ENCODE measurements at places on chromosomes 13 and 19. TPM values are rescaled to one million over a fixed set of nuclear protein-coding genes. Genes with fewer than 3 reads are reported as not detected.

Gene GNG8
- not detected for total RNA-seq

Gene TNNI3
- not detected for total RNA-seq

Gene ATCAY
- 0.71 TPM for total RNA-seq

Gene CCDC8
- total RNA-seq = 5.4 TPM

Gene ANKLE1
- 3.0 TPM for total RNA-seq

Gene GAPDHS
- not detected for total RNA-seq

GRCh38 chr13:110463871-110464510 is 97.5 kb downstream of the RAB20 start:
- no peak for DNase-seq
- no peak overlapping the region for H3K4me3 ChIP-seq
- peaks cover 3% of the 10 kb centered on the region for H3K4me1 ChIP-seq
- no peaks in the 10 kb centered on the region for H3K27me3 ChIP-seq
- peak overlapping the region; percentile 53 for H3K27ac ChIP-seq
- peaks cover 99% of the 10 kb centered on the region for H3K36me3 ChIP-seq

GRCh38 chr13:64817691-64818090 is 2412.4 kb downstream of the PCDH9 start:
- H3K27me3 ChIP-seq = no peaks in the 10 kb centered on the region
- H3K4me3 ChIP-seq = no peak overlapping the region
- DNase-seq = no peak
- H3K4me1 ChIP-seq = no peaks in the 10 kb centered on the region
- H3K36me3 ChIP-seq = no peaks in the 10 kb centered on the region

GRCh38 chr13:31528176-31528575 is 211.2 kb upstream of the RXFP2 start:
- no peak overlapping the region for H3K4me3 ChIP-seq
- H3K36me3 ChIP-seq = no peaks in the 10 kb centered on the region
- DNase-seq = peak; percentile 74
- no peak overlapping the region for H3K27ac ChIP-seq

DNA sequence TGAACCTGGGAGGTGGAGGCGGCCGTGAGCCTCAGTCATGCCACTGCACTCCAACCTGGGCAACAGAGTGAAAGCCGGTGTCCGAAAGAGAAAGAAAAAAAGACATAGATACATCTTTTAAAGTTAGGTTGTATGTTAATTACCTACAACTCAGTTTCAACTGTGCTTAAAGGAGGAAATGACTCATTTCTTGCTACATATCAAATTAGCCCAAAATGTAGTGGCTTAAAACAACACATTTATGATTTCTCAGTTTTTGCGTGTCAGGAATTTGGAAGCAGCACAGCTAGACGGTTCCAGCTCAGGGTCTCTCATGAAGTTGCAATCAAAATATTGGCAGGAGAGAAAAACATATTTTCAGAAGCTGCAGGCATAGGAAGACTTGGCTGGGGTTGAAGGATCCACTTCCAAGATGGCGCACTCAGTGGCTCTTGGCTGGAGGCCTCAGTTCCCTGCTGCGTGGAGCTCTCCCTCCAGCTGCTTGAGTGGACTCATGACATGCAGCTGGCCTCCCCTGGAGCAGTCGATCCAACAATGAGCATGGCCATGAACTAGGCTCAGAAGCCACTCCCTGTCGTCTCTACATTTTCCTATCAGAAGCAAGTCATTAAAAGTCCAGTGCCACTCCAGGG is 7.1 kb downstream of the LDLR start:
- H3K36me3 ChIP-seq = peaks cover 15% of the 10 kb centered on the region
- peaks cover 59% of the 10 kb centered on the region for H3K4me1 ChIP-seq
- H3K27ac ChIP-seq = peak overlapping the region; percentile 97
- no peak overlapping the region for H3K4me3 ChIP-seq
- DNase-seq = no peak

GRCh38 chr19:31980796-31981195 is 364.6 kb upstream of the ZNF507 start:
- H3K4me1 ChIP-seq = no peaks in the 10 kb centered on the region
- H3K36me3 ChIP-seq = no peaks in the 10 kb centered on the region
- H3K27ac ChIP-seq = no peak overlapping the region
- DNase-seq = peak; percentile 53
- H3K27me3 ChIP-seq = no peaks in the 10 kb centered on the region

GRCh38 chr13:45548281-45548680 is 67.3 kb downstream of the ERICH6B start:
- no peak overlapping the region for H3K4me3 ChIP-seq
- H3K4me1 ChIP-seq = no peaks in the 10 kb centered on the region
- H3K36me3 ChIP-seq = no peaks in the 10 kb centered on the region
- DNase-seq = peak; percentile 55

DNA sequence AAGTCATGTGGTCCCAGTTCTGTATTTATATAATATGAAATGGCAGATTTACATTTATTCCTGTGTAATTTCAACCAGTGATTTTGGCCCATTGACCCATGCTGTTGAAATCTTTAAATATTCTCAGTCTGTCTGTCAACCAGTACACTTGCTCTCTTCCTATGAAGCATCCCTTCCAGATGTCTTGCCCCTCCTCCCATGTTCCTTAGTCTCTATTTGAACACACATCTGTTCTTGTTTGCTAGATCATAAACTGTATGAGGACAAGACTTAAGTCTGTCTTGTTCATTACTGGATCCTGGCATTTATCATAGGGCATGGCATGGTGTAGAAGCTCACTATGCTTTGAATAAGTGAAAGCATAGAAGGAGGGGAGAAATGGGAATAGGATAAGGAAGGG is 34.9 kb downstream of the STARD13 start:
- DNase-seq = no peak
- peak overlapping the region; percentile 71 for H3K27ac ChIP-seq
- H3K27me3 ChIP-seq = no peaks in the 10 kb centered on the region
- no peak overlapping the region for H3K4me3 ChIP-seq
- H3K4me1 ChIP-seq = peaks cover 40% of the 10 kb centered on the region

DNA sequence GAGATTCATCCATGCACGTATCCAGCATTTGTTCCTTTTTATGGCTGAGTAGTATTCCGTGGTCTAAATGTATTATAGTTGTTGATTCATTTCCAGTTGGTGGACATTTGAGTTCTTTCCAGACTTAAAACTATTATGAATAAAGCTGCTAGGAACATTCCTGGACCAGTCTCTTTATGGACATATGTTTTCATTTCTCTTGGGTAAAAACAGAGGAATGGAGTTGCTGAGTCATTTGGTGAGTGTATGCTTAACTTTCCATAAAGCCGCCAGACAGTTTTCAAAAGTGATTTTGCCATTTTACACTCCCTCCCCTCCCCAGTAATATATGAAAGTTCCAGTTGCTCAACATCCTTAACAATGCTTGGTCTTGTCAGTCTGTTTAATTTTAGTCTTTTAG is 116.4 kb downstream of the TSHZ3 start:
- H3K36me3 ChIP-seq = no peaks in the 10 kb centered on the region
- H3K27me3 ChIP-seq = no peaks in the 10 kb centered on the region
- DNase-seq = no peak
- H3K4me1 ChIP-seq = no peaks in the 10 kb centered on the region

DNA sequence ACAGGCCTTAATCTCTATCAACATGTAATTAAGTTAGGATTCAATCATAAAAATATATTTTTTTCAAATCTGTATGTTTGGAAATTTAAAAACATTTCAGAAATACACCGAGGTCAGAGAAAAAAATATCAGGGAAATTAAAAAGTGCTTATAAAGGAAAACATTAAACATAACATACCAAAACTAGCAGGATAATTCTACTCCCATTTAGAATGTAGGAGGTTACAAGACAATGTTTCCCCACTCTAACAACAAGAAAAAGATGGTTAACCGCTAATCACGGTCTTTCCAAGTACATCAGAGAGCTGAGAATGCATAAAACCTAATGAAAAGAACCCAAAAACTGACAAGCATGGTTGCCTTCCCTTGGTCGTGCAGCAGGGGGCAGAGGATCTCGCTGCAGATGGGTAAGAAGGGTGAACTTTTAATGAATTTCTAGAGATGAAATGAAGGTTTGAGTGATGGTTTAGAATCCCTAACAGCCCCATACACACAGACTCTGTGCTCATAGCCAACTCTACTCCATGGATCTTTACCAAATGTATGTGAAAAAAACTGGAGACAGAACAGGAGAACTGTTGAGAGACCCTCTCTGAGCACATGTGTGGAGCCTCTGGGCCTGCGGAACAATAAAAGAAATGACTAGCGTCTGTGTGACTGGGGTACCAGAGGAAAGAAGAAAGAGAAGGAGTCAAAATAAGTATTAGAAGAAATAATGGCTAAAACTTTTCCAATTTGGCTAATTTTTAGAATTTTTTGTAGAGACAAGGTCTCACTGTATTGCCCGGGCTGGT is 51.3 kb upstream of the LSM14A start:
- DNase-seq = no peak
- no peak overlapping the region for H3K4me3 ChIP-seq
- H3K36me3 ChIP-seq = no peaks in the 10 kb centered on the region
- no peaks in the 10 kb centered on the region for H3K4me1 ChIP-seq
- H3K27me3 ChIP-seq = no peaks in the 10 kb centered on the region

GRCh38 chr19:46392837-46393236 is 20.5 kb downstream of the CCDC8 start:
- peaks cover 26% of the 10 kb centered on the region for H3K4me1 ChIP-seq
- no peaks in the 10 kb centered on the region for H3K27me3 ChIP-seq
- H3K27ac ChIP-seq = peak overlapping the region; percentile 55
- no peak overlapping the region for H3K4me3 ChIP-seq

- DNase-seq = no peak
- H3K27ac ChIP-seq = peak overlapping the region; percentile 86
- no peaks in the 10 kb centered on the region for H3K27me3 ChIP-seq
- no peaks in the 10 kb centered on the region for H3K36me3 ChIP-seq
- H3K4me3 ChIP-seq = peak overlapping the region; percentile 60
These were observed 232.5 kb upstream of the SERP2 start for GRCh38 chr13:44140888-44141724.

GRCh38 chr13:114081761-114082681 is 50.4 kb downstream of the RASA3 start:
- H3K4me3 ChIP-seq = no peak overlapping the region
- H3K36me3 ChIP-seq = no peaks in the 10 kb centered on the region
- DNase-seq = no peak
- no peak overlapping the region for H3K27ac ChIP-seq

GRCh38 chr19:8468761-8469373 is 24.1 kb downstream of the HNRNPM start:
- no peak overlapping the region for H3K4me3 ChIP-seq
- H3K4me1 ChIP-seq = peaks cover 7% of the 10 kb centered on the region
- H3K36me3 ChIP-seq = peaks cover 100% of the 10 kb centered on the region
- no peaks in the 10 kb centered on the region for H3K27me3 ChIP-seq
- no peak for DNase-seq
- no peak overlapping the region for H3K27ac ChIP-seq

Data from esophagus muscularis mucosa (tissue), 4 donors.